ENCODE measurements at places on chromosomes 7 and 10.

GRCh38 chr10:119724593-119725516, 995 bp upstream of the INPP5F start:
- DNase-seq, result peak; percentile 26

DNA sequence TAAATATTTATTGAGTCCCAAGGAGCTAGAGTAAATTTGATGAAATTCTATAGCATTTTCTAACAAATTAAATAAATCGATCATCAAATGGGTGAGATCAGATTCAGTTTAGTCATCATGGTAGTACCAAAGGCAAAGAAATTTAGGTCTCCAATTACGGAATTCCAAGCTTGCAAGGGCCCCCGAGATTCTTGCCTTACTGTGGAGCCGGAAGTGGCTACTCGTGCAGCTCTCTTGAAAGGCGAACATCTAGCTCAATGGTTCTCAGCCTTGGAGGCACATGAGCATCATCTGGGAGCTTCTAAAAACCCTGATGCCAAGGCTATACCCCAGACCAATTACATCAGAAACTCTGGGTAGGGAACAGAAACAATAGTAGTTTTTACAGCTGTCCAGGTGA, 117.9 kb upstream of the PRR15 start:
- DNase-seq, result no peak

DNA sequence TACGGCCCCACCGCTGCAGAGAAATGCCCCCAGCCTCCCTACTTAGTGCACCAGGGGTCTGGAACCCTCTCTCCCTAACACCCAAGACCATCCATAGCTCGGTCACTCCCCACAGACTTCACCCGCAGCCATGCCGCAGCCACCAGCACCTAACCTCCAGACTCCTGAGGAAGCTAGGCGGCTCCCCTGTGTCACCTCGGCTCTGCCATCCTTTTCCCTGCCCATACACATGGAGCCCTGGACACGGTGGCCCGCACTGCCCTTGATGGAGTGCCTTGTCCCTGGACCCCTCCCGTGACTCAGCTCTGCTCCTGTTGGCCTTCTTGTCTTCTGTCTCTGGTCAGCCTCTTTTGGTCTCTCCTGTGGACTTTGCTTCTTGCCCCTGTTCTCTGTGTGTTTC, 107.5 kb downstream of the INSYN2A start:
- DNase-seq, result no peak

DNA sequence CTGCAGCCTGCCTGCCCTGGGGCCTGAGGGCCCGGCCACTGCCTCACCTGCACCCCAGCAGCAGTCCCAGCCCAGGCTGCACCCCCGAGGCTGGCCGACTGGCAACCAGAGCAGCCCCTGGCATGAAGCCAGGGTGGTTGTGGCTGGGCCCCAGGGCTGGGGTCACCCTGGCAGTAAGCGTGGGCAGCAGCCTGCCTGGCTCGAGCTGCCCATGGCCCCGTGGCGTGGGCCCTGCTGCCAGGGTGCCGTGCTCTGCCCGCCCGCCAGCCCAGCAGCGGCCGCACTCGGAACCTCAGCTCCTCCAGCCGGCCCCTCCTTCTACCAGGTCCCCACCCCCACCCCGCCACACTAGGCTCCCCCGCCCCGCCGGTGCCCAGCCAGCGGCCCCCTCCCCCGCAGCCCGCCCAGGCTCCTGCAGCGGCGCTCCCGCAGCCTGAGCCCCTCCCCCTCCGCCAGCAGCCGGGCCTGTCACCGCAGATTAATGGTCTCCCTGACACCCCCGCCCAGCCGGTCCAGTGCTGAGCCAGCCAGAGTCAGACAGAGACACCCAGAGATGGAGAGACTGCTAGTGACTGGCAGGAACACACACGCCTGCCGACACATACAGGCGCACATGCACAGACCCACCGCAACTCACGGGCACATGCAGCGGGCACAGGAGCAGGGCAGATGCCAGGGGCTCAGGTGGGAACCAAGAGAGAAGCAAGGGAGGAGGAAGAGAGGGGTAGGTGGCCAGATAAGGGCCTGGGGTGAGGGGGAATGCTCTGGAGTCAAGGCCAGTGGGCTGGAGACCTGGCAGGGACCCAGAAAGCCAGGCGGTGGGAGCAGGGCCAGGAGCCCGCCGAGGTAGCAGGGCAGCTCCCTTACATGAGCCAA, 22.4 kb downstream of the KCNH2 start:
- peak; percentile 21 for DNase-seq

All from urothelium cell line (cell line).